ENCODE measurements at places on chromosomes 11 and 22. TPM values are rescaled to one million over a fixed set of nuclear protein-coding genes. Genes with fewer than 3 reads are reported as not detected.

DNA sequence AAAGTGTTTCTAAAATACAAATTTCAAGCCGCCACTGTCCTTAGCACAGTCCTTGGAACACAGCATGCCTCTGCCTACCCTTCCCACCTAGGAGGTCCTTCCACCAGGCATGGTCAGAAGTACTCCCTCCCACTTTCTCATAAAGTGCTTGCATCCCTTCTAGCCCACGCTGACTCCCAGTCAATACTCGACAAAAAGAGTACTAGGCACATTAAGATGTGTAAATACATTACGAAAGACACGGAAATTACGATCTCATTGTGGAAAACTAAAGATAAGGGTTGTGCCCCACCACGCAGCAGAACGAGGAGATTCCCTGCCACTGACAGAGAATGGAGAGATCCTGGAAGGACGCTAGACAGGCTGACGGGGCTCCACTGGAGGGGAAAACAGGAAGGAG is 13.5 kb downstream of the CHKA start:
- DNase-seq, result no peak

The POTEH gene
- polyA plus RNA-seq, result not detected

The IGLL1 gene
- polyA plus RNA-seq, result not detected

DNA sequence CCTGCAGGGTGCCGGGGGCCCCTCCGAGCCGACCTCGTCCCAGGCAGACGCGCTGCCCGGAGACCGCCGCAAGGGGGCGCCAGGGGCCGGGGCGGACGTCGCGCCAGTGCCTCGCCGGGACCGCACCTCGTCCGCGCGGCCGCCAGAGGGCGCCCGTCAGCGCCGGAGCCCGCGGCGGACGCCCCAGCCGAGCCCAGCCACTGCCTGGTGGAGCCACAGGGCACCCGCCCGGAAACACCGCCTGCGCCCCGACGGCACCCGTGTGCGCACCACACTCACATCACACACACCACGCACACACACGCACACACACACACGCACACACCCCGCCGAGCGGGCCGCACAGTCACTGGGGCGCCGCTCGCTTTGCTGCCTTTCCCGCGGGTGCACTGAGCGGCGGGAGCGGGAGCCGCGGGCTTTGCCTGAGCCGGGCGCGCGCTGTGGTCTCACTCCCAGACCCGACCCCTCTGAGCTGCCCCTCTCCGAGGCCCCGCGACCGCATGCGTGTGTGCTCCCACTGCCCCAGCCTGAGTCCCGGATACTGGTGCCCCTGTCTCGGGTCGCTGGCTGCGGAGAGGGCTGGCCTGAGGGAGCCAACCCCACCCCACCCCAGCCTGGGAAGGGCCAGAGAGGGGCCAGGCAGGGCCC is 449.3 kb downstream of the OPCML start:
- DNase-seq, result no peak

The SYT12 gene
- polyA plus RNA-seq, result 0.13 TPM

GRCh38 chr11:111044751-111045406 is 200.6 kb upstream of the POU2AF2 start:
- no peak for DNase-seq

The MAPK11 gene
- polyA plus RNA-seq, result 11.2 TPM

- no peak for DNase-seq
Measured at GRCh38 chr11:119178166-119178680, 7.1 kb upstream of the NHERF4 start.

GRCh38 chr11:20125927-20126326 is 34.3 kb downstream of the DBX1 start:
- DNase-seq, result no peak

The WNT7B gene
- polyA plus RNA-seq, result not detected

- DNase-seq, result no peak
Measured at GRCh38 chr11:118275176-118275575, 11.1 kb upstream of the MPZL2 start.

All from BJ (cell line).